ENCODE measurements at places on chromosomes 3 and 15.

GRCh38 chr3:150370122-150370602 is 37.9 kb upstream of the TSC22D2 start:
- DNase-seq = no peak

DNA sequence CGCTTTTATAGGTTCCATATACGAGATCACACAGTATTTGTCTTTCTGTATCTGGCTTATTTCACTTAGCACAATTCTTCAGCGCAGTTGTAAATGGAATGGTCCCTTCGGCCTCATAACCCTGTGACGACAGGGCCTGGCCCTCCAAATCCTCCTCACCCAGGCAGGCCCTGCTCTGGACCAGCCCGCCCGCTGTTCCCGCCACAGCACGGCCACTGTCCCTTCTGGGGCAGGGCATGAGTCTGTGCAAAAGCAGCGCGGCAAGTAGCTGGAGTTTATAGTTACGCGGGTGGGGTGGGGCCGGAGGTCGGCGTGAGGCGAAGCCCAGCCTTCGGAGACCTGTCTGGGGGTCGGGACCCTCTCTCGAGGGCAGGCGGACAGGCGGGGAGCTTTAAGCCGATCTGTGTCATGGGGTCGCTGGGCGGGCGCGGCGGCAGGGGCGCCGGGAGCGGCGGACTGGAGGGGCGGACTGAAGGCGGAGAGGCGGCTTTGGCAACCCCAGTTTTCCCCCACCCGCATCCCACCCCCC is 543 bp downstream of the ARPIN start:
- no peak for DNase-seq

DNA sequence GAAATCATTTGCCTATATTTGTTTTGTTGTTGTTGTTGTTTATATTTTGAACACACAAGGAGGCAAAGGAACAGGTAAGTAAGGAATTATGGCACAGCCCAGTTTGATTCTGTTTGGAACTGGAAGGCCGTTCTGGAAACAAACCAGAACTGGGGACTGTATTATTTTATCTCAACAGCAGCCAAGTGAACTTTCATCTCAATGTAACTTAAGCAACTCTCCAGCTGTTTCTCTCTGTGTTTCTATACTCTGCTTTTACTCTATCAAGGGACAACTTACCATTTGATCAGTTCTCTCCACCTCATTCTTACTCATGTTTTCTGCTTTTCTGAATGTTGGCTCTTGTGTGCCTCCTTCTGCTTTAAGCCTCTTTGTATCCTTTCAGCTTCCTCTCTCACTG is 16.0 kb upstream of the WDR49 start:
- no peak for DNase-seq

DNA sequence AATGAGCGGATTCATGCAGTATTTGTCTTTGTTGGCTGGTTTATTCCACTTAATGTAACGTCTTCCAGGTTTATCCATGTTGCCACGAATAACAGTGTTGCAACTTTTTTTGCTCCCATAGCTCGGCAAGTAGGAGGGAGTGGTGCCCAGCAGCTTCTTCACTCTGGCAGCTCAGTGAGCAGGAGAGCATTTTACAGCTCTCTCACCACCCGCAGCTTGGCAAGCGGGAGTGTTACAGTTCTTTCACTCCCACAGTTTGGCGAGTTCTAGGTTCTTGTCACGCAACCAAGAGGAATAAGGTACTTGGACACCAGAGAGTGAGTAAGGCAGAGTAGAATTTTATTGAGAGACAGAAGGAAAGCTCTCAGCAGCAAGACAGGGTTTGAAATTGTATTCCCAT is 935.2 kb downstream of the TBL1XR1 start:
- DNase-seq = no peak

- DNase-seq = no peak
Measured at GRCh38 chr3:183698756-183699155, 1.2 kb downstream of the YEATS2 start.

GRCh38 chr3:116757315-116757714 is 47.7 kb downstream of the TUSC7 start:
- no peak for DNase-seq

- no peak for DNase-seq
Measured at GRCh38 chr3:188194332-188194731, 40.4 kb downstream of the LPP start.

- no peak for DNase-seq
Measured at GRCh38 chr3:138461246-138461645, 26.8 kb downstream of the ESYT3 start.

- DNase-seq = no peak
Measured at GRCh38 chr3:2262204-2262603, 163.5 kb downstream of the CNTN4 start.

DNA sequence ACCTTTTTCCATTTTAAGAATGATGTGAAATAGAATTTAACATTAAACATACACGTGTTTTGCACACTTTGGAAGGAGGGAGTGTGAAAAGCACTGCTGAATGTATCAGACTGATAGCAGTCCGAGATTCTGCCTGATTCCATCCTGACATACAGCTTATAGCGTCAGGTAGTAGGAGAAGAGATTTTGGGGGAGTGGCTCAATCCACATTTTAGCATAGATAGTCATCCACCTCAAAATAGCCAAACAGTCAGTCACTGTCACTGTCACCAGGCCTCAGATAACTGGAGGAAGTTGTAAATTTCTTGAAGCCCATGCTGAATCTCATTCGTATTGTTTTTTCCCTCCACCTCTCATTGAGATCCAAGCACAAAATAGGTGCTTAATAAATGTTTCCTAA is 35.4 kb upstream of the ARHGEF26 start:
- no peak for DNase-seq

DNA sequence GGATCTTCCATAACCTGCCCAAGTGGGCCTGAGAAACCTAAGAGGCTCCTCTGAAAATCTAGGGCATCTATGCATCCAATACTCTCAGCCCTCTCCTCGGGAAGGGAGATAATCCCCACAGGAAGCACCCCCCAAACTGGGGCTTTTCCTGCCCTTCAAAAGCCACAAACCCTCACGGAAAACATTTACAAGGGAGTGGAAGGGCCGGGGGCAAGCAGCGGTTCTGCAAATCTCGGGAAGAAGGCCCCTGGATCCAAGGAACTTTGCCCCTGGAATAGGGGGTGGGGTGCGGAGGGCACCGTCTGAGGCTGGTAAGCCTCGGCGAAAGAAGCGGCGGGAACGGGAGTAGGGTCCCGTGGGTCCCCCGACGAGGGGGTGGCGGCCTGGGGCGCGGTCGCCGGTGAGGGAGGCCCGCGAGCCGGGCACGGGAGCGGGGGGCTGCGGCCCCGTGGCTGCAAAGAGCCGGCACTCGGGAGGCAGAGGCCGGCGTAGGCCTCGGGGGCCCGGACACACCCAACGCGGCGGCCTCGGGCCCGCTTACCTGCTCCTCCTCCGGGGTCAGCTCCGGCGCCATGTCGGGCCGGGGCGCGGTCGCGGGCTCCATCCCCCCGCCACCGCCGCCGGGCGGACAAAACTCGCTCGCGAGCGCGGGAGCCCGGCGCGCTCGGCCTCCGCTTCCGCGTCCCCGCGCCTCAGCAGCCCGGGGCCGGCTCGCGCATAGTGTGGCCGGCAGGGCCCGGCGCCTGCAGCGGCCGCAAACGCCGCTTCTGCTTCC is 755 bp downstream of the PTPN9 start:
- peak; percentile 4 for DNase-seq

GRCh38 chr3:127668906-127669305 is 3.8 kb upstream of the ABTB1 start:
- no peak for DNase-seq

GRCh38 chr3:194278186-194278845 is 72.8 kb downstream of the CPN2 start:
- DNase-seq = no peak

- DNase-seq = no peak
Measured at GRCh38 chr15:42009022-42009421, 11.8 kb downstream of the PLA2G4E start.

Data from stimulated activated CD4-positive, alpha-beta T cell treated with anti-CD3 and anti-CD28 coated beads, Interleukin-4, amount 100 ng/mL, for 48 hours (primary cell).